ENCODE measurements at places on chromosomes 5 and 9.

- DNase-seq: no peak
Measured at GRCh38 chr5:137075163-137075970, 423.8 kb downstream of the SPOCK1 start.

- no peak for DNase-seq
Measured at GRCh38 chr9:70121818-70122436, 78.3 kb downstream of the MAMDC2 start.

DNA sequence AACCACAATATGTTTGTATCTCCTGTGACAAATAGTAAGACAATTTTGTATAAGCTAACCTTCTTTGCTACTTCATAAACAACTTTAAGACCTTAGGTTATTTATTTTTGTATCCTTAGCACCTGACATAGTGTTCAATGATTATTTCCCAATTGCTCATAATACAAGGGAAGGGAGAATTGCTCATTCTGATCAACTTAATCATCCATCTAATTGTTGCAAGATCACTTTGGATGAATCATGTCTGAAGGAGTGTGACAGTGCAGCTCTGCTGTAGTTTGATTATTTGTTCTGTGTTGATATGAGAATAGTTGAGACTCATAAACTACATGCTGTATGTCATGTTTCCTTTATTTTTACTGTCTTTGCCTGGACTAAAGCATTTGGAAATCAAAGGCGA is 721.3 kb upstream of the SEMA6A start:
- DNase-seq: no peak

GRCh38 chr9:94665613-94666012 is 26.3 kb upstream of the FBP1 start:
- no peak for DNase-seq

DNA sequence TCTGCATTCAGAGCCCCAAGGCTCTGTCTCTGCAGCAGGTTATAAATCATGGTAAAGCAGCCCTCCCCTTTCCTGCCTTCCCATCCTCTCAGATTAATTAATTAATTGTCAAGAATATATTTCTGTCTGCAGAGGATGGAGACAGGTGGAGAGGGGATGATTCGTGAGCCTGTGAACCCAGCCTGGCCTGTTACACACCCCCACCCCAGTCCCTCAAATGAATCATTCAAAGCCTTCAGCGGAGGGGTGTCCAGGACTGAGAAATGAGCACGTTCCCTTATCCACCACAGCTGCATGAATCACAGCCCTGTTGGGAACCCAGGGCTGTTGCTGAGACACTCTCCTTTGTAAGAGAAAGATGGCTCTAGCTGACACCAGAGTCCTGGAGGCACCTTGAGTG is 56.0 kb downstream of the NIPAL4 start:
- no peak for DNase-seq

GRCh38 chr9:133333566-133333965 is 2.4 kb downstream of the SURF6 start:
- no peak for DNase-seq

GRCh38 chr5:110880413-110880812 is 141.6 kb downstream of the SLC25A46 start:
- no peak for DNase-seq

GRCh38 chr9:2655411-2655901 is 33.9 kb downstream of the VLDLR start:
- no peak for DNase-seq

- DNase-seq: no peak
Measured at GRCh38 chr5:51495672-51496071, 112.4 kb downstream of the ISL1 start.

- no peak for DNase-seq
Measured at GRCh38 chr5:125559296-125559695, 812.9 kb upstream of the ZNF608 start.

- no peak for DNase-seq
Measured at GRCh38 chr9:38278457-38278856, 114.0 kb upstream of the ALDH1B1 start.

GRCh38 chr5:107670087-107670931 is 428 bp downstream of the EFNA5 start:
- no peak for DNase-seq

DNA sequence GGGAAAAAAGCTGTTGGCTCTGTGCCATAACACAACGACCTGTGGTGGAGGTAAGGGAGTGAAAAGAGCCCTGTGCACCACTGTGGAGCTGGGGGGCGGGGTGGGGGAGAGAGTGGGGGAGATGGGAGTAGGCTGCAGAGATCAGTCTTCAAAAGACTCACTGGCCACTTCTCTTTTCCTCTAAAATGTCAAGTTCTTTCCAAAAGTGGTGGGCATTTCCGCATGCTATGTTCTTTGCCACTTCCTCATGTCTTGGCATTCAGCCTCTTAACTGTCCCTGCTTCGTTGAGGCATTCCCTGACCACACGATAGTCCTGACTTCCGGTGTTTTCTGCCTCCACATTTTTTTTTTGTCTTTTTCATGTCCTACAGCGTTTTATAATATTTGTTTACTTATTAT is 2.4 kb upstream of the PPP2R2B start:
- no peak for DNase-seq

GRCh38 chr5:111494355-111494999 is 17.9 kb downstream of the STARD4 start:
- no peak for DNase-seq

- no peak for DNase-seq
Measured at GRCh38 chr9:28332648-28333047, 759.4 kb upstream of the C9orf72 start.

DNA sequence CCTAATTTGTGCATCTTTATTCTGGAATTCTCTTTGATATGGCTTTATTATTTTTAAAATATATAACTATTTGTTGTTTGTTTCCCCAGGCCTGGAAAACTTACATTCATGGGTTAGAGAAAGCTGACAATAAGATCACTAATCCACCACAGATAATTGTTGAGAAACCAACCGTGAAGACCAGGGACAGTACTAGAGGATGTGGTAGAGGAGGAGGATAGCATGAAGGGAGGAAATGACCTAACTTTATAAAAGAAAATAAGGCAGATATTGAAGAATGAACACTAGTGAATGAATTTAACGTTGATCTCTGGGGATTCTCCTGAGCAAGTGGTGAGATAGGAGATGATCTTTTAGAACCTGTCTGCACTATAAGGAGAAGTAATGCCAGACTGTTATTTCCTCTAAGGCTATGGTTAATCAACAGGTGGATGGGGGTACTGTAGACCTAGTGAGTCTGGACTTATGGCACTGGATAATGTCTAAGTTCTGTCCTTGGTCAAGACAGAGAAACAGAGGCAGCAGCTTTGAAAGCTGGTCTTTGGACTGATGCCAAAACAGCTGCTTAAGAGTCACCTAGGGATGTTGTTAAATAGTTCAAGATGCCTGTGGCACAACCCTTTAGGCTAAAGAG is 52.4 kb downstream of the NREP start:
- DNase-seq: no peak

GRCh38 chr9:110040788-110041187 is 167.2 kb downstream of the C9orf152 start:
- DNase-seq: no peak

DNA sequence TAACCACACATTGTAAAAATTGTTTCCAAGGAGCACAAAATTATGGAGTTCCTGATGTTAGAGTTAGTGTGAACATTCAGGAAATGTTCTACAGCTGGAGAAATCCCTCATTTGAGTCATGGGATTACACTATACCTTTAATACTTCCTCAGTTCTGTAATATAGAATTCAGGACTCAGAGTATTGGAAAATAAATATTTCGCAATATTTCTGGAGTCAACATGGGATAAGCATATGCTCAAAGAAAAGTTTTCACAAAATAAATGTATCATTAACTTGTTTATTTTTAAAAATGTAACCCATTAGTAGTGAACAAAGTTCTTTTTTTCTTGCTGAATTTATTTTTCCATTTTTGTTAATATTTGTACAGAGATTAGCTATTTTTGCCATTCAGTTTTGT is 8.6 kb downstream of the CYLC2 start:
- DNase-seq: no peak

GRCh38 chr5:94551858-94552257 is 66.5 kb downstream of the KIAA0825 start:
- no peak for DNase-seq

All from cortex of kidney (tissue), 1 donor.